ENCODE measurements at places on chromosomes 1 and 21. TPM values are rescaled to one million over a fixed set of nuclear protein-coding genes. Genes with fewer than 3 reads are reported as not detected.

The TDRD5 gene
- not detected for total RNA-seq

The PTPN7 gene
- not detected for total RNA-seq

The AGT gene
- total RNA-seq: 892 TPM

The C1orf167 gene
- not detected for total RNA-seq

DNA sequence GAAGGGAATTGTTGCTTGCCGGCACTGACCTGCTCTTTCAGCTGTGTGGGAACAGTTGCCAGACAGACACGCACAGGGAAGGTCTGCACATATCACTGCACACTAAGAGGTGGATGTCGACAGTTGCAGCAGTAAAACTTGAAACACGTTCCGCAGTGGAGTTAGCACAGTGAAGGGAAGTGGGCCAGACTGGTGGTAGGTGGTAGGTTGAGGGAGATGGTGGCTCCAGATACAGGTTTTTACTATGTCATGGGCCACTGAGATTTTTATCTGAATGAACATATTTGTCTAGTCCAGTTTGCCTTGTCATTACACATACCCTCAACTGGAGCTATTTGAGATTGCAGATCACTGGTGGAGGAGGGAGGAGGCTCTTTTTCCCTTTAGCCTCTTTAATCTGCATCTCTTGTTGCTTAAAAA, 13.5 kb downstream of the MRPS6 start:
- no peak for DNase-seq

DNA sequence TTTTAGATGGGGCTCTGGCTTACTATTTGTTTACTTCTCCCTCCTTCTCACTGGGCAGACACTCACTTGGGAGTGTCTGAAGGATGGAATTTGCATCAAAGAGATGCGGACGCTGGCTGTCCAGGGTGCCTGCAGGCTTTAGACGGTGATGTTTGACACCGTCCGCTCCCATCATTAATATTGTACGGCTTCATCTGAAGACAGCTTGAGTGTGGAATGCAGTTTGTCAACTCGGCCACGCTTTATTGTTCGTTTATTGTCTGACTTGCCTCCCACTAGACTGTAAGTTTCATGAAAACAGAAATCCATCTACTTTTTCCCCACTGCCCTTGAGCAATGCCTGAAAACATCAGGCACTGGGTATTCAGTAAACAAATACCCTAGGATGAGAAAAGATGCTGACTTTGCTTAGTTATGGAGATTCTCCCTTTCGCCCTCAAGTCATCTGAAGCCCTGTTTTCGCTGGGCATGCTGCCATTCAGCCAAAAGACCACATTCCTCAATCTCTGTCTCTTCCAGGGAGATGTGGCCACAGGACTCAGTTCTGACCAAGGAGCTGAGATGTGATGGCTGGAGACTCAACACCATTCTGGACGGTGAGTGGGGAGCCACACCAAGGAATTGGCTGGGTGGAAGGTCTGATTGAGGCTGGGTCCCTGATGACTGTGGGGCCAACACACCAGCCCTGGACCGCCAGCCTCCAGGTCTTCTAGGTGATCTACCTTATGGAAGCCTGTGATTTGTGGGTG, 87.6 kb downstream of the BCAR3 start:
- no peak for DNase-seq

GRCh38 chr1:32060914-32061313, 11.8 kb upstream of the TMEM39B start:
- DNase-seq: no peak

- peak; percentile 36 for DNase-seq
These were observed 149.1 kb downstream of the ZNF281 start for GRCh38 chr1:200260597-200261335.

GRCh38 chr1:234881893-234882771, 246.5 kb downstream of the TOMM20 start:
- no peak for DNase-seq
